ENCODE measurements at places on chromosomes 1 and 21.

DNA sequence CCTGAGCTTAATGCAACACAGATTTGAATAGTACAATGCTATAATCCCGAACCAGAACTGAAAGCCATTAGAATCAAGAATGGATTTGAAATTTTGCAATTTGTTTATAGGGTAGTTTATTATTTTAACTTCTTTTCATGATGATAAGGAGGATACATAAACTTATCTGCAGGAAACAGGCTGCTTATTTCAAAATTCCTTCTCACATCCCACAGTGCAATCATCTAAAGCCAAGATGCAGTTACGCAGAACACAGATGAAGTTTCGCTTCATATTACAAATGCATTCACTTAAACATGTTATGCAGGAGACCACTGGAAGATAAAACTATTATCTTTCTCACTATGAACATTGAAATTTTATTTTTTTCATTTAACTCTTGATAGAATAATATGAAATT is 1019.6 kb downstream of the PLA2G4A start:
- DNase-seq = no peak

GRCh38 chr1:211932231-211932932 is 101.8 kb upstream of the LPGAT1 start:
- no peak for DNase-seq

DNA sequence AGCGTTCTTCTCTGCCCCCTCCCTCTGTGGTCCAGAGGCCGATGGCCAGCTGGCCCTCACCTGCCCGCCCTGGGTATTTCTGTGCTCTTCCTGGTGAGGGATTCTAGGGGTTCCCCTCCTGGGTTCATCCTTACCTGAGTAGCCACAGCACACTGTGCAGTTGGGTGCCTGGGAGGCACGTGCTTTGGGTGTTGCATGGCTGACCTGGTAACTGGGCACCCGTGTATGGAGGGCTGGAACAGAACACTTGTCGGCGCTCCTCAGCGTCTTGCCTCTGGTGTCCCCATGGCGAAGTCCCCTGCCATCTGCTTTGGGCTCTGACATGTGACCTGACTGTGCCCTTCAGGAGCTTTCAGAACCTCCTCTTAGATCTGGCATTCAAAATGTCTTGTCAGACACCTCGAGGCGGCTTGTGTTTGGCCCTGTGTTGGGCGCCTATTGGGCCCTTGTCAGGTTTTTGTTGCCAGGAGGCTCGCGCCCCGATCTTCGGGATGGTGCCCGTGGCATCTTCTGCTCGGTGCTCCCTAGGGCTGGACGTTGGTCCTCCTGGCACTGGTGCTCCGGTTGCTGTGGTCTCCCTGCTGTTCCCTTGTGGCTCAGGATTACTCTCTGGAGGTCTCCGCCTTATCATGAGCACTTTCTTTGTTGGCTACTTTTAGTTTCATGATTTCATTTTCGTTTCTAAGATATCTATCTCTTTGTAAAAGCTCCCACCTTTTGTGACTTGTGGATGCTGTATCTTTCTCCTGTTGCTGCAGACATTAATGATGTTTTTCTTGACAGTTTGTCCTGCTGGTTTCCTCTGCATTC is 28.5 kb downstream of the SKI start:
- DNase-seq = no peak

- DNase-seq = no peak
Observed at GRCh38 chr1:170927955-170928840, 7.1 kb upstream of the MROH9 start.

DNA sequence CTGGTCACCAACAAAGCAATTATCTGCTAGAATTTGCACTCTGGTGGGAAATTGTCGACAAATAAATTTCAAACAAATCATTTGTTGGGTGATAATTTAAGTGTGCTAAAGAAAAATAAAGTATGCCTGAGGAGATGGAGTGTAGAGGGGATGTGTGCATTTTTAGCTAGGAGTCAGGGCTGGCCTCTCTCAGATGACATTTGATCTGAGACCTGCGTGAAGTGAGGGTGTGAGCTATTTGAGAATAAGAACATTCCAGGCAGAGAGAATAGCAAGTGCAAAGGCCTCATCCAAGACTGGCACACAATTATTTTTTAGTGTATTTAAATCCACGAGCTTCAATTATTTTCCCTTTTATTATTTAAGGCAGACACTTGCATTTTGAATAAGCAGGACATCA is 19.7 kb upstream of the S1PR1 start:
- no peak for DNase-seq

DNA sequence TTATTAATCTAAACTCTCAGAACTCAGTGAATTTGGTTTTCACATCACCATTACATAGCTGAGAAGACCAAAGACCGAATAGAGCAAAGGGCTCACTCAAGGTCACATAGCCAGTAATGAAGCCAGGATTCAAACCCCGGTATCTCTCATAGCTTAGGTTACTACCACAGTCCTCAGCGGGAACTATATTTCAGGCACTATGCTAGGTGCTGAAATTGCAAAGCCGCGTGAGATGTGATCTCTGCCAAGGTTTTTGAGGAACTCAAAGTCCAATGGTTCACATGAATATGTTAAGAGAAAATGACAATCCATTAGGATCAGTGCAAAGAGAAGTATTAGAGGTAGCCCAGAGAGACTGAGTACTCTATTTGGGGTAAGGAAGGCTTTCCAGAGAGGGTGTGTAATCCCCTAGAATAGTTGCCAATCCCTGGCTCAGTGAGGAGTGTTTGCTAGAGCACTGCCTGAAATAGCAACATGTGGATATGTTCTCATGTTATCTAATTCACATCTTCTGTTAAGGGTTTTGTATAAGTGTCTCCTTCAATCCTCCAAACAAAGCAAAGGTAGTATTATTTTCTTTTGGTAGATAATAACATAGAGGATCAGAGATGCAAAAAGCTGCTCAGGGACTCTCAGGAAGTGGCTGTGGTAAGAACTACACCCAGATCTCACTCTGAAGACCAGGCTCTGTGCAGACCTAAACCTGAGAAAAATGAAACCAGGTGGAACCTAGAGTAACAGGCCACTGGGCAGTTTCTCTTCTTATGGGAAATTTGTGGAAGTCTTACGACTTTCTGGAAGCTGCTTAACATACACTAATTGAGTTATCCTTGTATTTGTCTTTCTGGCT is 93.1 kb upstream of the C8B start:
- no peak for DNase-seq

GRCh38 chr1:110513511-110513910 is 5.5 kb downstream of the KCNA10 start:
- DNase-seq = no peak

DNA sequence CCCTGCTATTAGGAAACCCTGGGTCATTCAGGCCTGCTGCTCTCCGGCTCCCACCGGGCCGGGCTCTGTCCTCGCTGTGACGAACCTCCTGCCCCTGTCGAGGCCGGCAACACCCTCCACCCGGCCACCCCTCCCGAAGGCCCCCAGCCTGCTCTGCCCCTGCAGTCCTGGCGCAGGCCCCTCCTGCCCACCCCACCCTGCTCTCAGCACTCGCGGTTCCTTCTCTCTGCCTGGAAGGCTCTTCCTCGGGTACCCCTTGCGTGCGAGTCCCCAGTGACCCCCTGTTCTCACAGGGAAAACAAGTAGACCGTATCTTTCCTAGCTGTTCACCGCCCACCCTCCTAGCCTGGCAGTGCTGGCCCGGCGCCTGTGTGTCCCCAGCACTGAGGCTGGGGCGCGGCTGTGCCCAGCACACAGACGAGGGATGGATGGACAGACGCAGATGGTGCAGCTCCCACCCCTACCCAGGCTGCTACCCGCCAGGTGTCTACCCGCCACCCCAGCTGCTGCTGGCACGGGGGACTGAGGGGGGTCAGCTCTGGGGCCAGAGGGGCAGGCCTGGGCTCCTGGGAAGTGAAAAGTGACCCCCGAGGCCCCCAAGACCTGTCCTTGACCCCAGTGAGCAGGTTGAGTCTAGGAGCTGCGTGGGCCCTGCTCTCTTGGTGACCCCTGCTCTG is 3.1 kb upstream of the VWA1 start:
- DNase-seq = no peak

GRCh38 chr1:99763956-99764355 is 2.5 kb downstream of the FRRS1 start:
- DNase-seq = no peak

GRCh38 chr1:154778275-154778674 is 91.8 kb downstream of the KCNN3 start:
- no peak for DNase-seq

- DNase-seq = no peak
Observed at GRCh38 chr1:101139130-101139529, 97.7 kb upstream of the S1PR1 start.

GRCh38 chr1:198268784-198269645 is 112.2 kb downstream of the NEK7 start:
- DNase-seq = no peak

GRCh38 chr1:54816951-54817350 is 15.8 kb upstream of the TTC22 start:
- DNase-seq = no peak

DNA sequence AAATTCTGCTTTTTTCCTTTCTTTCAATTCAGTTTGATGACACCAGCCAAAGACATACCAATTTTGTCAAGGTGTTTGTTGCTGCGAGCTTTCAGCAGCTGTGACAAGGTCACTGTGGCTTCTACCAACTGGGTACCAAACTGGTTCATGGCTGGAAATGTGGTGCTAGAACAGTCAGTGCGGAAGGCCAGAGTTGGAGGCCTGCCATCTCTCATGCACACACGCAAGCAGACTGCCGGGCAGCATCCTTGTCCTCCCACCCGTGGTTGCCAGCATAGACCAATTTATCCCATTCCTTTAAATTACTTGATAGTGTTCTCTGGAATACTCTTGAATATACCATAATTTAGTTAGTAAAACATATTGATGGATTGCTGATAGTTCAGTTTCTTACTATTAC is 79.9 kb upstream of the GPR52 start:
- no peak for DNase-seq

- no peak for DNase-seq
Observed at GRCh38 chr1:228938537-228938901, 203.2 kb downstream of the RHOU start.

DNA sequence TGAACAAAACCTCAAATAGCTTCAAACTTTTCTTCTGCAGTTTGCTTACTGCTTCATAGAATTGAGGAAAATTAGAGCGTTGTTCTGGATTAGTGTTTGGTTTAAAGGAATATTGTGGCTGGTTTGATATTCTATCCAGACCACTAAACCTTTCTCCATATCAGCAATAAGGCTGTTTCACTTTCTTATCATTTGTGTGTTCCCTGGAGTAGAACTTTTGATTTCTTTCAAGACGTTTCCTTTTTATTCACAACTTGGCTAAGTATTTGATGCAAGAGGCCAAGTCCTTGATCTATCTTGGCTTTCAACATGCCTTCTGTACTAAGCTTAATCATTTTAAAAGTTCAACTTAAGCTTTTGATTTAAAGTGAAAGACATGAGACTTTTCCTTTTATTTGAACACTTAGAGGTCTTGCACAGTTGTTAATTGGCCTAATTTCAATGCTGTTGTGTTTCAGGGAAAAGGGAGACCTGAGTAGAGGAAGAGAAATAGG is 359.1 kb downstream of the S1PR1 start:
- no peak for DNase-seq
